ENCODE measurements at places on chromosomes 7 and 10.

GRCh38 chr10:75505840-75506506, 74.5 kb downstream of the LRMDA start:
- DNase-seq = no peak

- DNase-seq = peak; percentile 77
These were observed 43.8 kb downstream of the ENO4 start for GRCh38 chr10:116892907-116893685.

- no peak for DNase-seq
These were observed 567.3 kb downstream of the KCNMA1 start for GRCh38 chr10:77070346-77070745.

- no peak for DNase-seq
These were observed 304.5 kb upstream of the LRRN3 start for GRCh38 chr7:110786328-110786965.

DNA sequence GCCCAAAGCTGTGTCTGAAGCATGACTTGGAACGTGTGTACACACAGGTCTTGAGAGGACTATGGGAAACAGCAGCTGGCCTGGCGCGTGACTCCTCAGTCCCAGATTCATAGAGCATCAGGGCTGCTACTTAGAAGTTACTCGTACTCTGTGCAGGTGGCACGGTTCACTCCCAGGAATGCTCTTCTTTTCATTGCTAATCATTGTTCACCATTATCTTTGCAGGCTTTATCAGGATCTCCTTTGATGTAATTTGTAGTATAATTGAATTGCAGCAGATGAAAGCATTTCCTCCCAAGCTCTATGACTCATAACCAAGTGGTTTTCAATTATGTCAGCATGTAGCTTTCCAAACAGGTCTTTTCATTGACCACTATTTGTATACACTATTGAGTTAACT, 938.9 kb downstream of the NRG3 start:
- no peak for DNase-seq

GRCh38 chr10:22317076-22317370, 835 bp downstream of the COMMD3 start:
- DNase-seq = no peak

DNA sequence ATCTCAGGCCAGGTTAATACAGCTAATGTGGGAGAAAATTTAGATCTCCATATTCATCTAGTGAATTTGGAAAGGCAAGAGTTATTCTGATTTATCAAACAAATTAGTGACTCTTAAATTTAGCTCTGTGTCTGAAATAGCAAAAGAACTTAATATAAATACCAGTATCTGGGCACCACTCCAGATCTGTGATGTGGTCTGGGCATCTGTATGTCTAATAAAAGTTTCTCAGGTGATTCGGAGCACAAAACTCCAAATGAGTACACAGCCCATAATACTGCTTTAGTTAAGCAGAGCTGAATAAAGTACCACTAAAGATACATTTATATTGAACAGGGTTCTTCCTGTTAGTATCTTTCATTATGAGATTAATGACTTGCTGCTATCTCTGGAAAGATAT, 261.4 kb downstream of the BAMBI start:
- DNase-seq = no peak

GRCh38 chr7:2106924-2107323, 125.8 kb downstream of the MAD1L1 start:
- DNase-seq = peak; percentile 44

DNA sequence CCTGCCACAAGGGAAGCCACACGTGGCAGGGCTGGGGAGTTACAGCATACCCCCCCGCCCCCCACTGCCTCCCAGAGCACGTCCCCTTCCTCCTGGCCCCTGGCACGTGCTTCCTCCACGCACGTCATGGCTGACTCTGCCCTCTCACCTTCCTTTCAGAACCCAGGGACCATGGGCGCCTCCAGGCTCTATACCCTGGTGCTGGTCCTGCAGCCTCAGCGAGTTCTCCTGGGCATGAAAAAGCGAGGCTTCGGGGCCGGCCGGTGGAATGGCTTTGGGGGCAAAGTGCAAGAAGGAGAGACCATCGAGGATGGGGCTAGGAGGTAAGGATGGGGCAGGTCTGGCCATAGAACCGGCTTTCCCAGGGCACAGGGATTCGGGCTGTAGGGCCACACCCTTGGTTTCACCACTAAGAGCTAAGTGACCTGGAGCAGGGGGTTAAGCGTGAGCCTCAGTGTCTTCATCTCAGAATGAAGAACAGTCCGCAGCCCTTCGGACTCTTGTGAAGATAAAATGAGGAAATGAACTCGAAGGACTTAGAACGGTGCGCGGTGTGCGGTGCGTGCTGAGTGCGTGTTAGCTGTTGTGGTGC, 2.5 kb downstream of the NUDT1 start:
- no peak for DNase-seq

GRCh38 chr7:11252011-11252607, 278.4 kb downstream of the PHF14 start:
- no peak for DNase-seq

DNA sequence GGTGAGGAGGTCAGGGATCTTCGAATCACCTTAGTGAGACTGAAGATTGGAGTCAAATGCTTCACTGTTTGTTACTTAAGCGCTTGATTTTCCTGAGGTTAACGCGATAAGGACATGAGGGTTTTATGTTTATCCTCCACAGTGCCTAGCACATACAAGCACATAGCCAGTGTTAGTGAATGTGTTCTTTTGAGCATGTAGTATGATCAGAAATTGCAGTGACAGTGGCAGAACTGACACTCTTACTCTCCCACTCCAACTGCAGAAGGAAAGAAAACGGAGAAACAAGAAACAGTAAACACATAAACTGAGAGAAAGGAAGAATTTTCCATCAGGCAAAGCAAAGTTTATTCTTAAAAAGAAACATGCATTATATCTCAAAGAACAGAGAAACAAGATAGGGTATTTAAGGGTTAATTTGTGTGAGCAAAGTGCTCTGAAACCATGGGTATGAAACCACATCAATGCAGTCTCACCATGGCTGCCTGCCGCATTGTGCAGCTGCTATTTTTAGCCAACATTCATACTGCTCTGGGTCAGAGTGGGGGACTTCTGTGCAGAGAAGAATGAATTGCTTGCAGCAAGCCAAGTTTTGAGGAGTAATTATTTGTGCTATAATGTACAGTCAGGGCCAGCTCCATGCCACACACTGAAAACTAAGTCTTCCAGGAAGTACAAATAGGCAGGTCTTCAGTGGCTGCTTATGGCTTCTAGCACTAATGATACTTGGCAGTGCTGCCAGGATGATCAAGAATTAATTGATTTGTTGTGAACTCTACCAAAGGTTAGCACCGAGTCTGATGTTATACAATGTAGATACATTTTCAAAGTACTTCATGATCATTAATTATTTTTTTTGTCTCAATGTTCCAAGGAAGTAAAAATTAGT, 152.0 kb downstream of the MACC1 start:
- DNase-seq = no peak

DNA sequence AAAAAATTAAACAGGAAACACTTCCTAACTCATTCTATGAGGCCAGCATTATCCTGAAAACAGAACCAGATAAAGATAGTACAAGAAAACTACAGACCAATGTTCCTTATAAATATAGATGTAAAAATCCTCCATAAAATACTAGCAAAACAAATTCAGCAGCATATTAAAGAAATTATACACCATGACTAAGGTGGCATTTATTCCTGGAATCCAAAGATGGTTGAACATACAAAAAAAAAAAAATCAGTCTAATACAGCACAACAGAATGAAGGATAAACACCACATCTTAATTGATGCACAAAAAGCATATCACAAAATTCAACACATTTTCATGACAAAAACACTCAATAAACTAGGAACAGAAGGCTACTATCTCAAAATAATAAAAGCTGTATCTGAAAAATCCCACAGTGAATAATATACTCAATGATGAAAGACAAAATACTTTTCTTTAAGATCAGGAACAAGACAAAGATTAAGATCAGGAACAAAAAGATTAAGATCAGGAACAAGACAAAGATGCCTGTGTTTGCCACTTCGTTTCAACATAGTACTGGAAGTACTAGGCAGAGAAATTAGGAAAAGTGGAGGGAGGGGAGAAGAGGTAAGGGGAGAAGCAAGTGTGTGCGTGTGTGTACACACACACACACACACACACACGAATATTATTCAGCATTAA, 95.6 kb downstream of the SNX13 start:
- no peak for DNase-seq

- DNase-seq = peak; percentile 81
These were observed 985 bp upstream of the ETV1 start for GRCh38 chr7:13990319-13990983.

DNA sequence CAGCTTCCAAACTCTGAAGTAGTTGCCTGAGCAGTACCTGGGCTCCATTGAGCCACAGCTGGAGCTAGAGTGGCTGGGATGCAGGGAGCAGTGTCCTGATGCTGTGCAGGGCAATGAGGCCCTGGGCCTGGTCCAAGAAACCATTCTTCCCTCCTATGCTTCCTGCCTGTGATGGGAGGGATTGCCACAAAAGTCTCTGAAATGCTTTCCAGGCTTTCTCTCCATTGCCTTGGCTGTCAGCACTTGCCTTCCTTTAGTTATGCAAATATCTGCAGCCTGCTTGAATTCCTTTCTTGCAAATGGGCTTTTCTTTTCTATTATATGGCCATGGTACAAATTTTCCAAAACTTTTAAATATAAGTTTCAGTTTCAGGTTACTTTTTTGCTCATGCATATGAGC, 972.2 kb upstream of the MBL2 start:
- DNase-seq = no peak

DNA sequence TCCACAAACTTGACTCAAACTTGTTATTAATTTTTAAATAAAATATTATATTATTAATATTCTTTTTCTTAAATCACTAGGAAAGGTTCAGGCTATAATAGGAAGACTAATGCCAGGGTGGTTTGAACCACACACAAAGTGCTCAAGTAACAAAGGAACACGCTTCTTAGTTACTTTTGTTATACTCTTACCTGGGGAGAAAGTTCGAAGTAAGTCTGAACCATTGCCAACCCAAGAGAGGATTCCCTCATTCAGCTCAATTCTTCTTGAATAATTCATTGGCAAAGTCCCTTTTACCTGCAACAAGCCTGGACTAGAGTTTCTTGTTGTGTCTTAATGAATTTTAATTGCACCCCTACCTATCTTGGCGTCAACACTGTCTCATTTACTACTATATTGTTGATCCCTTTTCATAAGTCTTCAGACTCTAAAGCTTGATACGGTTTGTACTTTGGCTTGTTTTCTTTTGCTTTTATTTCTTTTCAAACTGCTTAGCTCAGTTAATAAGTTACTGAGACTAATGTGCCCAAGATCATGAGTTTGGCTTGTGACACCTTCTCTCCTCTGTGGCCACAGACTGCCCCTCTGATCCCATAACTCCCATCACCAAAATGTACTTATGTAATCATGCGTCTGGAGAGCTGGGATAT, 10.2 kb upstream of the C10orf67 start:
- no peak for DNase-seq

DNA sequence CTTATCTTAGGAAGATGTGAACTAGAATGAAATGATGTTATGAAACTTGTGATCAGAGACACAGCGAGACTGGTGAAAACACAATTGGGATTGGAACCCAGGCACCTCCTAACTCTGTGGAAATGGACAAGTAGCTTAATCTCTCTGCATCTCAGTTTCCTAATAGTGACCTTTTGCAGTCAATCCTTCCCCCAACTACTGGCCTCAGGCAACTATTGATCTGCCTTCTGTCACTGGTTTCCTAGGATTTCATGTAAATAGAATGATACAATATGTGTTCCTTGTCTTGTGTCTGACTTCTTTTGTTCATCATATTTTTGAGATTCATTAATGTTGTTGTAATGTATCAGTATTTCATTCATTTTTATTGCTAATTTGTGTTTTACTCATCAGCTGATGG, 341.7 kb downstream of the REEP3 start:
- DNase-seq = no peak

- DNase-seq = peak; percentile 38
These were observed 113.3 kb upstream of the KMT2E start for GRCh38 chr7:104900525-104901239.
